ENCODE measurements at places on chromosomes 5 and 9.

GRCh38 chr5:7877851-7878250 is 8.9 kb downstream of the MTRR start:
- DNase-seq: no peak

DNA sequence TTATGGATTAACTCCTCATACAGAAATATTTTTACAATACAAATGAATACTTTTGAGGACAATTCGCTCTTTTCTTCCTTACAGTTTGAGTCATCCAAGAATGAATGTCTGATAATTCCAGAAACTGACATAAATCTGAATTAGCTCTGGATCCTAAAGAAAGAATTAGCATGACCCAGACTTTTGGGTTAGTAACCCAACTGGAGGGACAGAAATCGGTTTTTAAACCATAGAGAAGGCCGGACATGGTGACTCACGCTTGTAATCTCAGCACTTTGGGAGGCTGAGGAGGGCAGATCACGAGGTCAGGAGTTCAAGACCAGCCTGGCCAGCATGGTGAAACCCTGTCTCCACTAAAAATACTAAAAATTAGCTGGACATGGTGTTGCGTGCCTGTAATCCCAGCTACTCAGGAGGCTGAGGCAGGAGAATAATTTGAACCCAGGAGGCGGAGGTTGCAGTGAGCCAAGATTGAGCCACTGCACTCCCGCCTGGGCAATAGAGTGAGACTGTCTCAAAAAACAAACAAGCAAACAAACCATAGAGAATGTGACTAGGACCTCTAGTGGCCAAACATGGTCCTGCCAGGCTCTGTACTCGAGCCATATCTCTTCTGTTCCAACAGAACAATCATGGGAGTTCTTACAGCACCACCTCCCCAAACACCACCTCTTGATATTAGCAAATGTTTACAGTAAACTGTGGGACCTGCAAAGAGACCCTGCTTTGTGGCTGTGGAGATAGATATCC is 44.8 kb downstream of the LURAP1L start:
- DNase-seq: no peak

DNA sequence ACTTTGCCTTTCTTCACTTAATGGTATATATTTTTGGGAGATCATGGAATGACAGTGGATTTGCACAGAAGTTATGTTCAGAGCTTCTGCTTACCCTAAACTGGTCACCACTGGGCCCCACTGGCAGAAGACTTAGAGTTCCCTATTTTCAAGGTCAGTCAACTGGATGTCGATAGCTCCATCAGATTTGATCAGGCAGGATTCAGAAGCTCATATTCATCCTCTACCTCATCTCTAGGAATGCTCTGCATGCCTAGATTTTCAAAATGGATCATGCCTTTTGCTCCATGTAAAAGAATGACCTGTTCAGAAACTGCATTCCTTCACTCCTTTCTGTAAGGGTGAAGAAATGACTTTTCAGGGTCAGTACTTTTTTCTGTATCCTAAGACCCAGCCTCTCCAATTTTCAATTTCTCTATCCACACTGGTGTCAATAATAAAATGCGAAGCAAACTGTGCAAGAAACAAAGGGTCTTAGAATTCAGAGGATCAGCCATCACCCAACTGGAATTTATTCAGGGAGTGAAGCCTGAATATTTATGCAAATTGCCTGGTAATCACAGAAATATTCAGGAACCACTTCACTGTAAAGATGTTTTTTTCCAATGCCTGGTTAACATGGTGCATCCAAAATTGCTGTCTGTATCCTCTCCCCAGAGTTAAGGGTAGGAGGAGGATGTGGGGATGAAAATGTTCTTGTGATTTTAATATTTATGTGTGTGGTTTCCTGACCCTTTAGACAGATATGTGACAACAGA is 125.4 kb downstream of the DOCK2 start:
- no peak for DNase-seq

DNA sequence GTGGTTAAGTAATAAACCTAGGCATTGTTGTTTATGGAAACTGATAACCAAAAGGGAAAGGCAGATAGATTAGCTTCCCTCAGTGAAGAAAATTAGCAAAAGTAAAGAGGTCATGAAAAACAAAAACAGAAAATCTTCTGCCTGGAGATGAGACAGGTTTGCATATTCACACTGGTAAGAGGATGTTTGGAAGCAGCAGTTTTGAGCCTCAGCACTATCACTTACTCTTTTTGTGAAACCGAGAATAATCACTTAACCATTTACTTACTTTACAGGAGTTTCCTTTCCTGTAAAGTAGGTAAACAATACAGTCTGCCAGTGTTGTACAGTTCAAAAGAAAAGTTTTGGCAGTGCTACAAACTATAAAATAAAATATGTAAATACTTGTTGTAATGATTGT is 35.5 kb upstream of the EMB start:
- no peak for DNase-seq

GRCh38 chr9:93597871-93598646 is 21.7 kb downstream of the PHF2 start:
- DNase-seq: no peak

DNA sequence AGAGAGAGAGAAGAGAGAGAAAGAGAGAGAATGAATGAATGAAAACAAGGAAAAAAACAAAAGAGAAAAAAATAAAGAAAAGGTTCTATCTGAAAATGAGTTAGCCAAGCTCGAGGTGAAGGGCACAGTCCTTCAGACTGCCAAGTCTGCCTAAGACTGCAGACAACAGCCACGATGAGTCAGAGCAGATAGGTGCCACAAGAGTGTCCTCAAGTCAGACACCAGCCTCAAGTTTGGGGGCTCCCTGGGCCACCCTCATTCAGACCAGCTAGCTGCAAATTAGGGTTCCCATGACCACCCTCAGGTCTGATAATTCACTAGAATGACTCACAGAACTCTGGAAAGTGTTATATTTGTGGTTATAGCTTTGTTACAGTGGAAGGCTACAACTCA is 13.9 kb upstream of the HABP4 start:
- DNase-seq: no peak

GRCh38 chr9:92748233-92748497 is 16.5 kb downstream of the BICD2 start:
- DNase-seq: no peak

DNA sequence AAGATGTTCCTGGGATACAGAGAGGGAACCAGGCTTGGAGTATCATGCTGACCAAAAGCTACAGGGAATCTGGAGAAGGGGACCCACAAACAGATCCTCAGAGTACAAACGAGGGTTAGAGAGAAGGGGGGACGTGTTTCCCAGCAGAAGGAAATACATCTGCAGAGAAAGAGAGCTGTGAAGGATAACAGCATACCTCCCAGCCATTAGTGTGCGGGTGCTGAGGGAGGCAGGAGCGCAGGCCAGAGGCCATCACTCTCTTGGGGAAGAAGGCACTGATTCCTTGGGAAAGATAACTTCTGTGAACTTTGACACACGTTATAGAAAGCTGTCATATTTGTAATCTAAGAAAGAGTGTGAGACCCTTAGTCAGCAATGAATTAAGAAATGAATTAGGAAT is 96.9 kb downstream of the KCNN2 start:
- no peak for DNase-seq

GRCh38 chr5:100634937-100635534 is 99.9 kb downstream of the FAM174A start:
- DNase-seq: no peak

DNA sequence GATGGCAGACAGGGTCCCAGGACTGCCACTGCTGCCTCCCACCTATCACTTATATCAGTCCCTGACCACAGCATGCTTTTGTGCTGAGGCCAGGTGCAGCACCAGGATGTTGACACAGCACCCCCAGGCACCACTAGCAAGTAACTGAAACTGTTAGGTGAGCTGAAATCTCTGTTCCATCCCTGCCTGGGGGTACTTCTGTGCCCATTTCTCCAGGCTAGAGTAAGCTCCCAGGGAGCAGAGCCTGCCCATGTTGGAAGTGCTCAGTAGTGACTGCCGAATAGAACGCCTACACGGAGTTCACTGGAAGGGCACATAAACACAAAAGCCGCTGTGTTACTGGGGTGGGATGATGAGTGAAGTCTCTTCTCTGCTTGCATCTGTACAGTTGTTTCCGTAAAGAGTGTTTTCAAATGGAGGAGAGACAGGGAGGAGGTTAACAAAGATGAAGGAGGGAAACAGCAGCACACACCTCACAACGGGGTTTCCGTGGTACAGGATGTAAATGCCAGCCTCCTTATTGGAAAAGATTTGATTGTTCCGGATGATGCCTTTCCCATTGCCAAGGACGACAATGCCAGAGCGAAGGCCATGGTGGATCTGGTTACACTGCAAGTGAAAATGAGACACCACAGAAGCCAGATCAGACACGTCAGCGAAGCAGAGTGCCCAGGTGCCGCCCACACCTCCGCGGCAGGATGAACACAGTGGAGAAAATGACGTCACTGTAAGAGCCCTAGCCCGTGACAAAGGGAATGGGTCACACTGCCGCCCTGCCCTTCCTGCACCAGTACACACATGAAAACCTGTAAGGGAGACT is 43.1 kb downstream of the POLR1E start:
- no peak for DNase-seq

GRCh38 chr9:113653746-113654604 is 190.4 kb downstream of the RGS3 start:
- DNase-seq: no peak

DNA sequence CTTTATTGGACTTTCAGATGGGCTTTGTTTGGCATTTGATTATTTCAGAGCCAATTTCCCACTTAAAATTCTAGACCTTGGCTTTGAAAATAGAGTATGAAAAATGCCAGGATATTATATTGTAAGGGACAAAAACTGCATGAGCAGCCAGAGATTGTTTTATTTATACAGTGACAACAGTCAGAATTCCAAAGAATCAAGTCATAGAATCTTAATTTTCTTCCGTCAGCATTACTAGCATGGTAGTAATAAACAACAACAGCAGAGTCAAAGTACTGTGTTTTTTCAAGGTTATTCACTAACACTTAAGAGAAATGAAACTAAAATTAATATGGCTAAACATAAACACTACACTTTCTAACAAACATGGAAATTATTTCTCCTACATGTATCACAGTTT is 52.2 kb downstream of the MLLT3 start:
- DNase-seq: no peak

- no peak for DNase-seq
Observed at GRCh38 chr5:109863752-109864151, 174.0 kb downstream of the MAN2A1 start.

GRCh38 chr5:55071413-55071812 is 31.0 kb upstream of the GZMA start:
- DNase-seq: no peak

DNA sequence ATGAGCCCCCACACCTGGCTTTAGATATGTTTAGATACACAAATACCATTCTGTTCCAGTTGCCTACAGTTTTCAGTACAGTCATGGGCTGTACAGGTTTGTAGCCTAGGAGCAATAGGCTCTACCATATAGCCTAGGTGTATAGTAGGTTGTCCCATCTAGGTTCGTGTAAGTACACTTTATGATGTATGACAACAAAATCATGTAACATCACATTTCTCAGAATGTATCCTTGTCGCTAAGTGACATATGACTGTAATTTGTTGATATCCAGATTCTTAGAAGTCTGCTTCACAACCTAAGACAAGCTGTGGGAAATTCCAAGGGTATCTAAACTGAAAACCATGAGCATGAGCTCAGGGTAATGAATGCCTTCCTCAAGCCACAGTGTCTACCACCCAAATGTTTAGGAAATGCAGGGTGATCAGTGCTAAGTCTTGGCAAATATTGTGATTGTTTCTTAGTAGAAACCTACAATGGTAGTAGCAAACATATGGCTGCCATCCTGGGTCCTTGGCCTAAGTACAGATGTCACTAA is 8.4 kb downstream of the ECM2 start:
- DNase-seq: no peak

DNA sequence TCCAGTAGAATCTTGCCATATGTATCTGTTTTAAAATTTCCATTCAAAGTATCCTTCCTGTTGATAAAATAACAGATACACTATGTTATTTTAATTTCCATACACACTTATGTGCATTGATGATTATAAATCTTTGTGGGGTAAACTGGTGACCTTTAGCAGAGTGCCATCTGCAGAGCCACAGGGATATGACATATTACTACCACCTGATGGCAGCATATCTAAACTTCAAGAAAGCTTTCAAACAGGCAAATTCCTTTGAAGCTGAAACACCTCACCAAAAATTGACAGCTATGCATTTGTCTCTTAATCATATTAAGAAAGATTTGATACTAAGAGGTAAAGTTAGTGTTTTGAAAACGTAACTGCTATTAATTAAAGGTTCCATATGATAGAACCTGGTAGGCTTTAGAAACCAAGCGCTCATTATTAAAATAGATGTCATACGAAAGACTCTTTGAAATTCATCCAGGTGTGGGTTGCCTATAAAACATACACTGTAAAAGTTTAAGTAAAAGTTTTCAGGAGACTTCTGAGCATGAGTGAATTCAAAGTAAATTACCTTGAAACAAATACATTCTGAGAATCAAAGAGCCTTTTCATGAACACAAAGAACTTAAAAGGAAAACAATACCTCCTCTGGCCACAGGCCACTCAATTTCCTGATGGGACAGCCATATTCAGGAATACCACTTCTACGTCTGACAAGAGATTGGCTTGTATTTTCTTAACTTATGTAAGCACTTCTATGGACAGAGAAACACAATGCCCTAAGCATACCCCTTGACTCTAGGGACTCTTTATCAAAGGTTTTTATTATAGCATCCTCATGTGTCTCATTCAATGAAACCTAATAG is 93.3 kb downstream of the KIAA0825 start:
- DNase-seq: no peak

DNA sequence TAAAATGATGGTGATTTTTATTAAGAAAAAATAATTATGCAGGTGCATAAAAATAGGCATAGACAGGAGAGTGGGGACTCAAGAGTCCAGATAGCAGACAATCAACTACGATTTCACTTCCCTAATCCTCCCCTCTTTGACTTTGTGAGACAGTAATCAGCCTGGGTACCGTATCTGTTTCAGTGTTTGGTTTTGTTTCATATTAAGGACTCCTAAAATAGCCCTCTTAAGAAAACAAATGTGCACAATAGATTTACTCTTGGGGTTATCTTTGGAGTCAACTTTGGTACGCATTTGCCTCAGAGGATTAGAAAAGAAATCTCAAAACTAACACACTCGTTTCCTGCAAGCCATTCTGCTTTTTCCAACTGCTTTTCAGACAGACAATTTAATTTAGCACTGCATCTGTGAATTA is 96.3 kb downstream of the ZNF608 start:
- no peak for DNase-seq

- DNase-seq: no peak
Observed at GRCh38 chr5:59099270-59099994, 516.6 kb downstream of the RAB3C start.

DNA sequence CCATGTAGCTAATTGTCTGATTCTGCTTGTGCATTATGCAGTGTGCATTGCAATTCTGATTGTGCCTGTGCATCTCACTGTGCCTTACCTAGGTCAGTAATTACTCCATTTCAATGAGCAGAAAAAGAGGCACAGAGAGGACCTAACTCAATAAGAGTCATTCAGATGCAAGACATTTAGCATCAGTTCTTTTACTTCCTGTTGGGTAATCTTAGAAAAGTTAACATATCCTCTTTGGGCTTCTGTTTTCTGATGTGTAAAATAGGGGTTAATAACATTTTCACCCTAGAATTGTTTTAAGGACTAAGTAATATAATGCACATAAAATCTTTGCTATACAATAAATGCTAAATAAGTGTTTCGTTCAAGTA is 7.0 kb upstream of the DCTN4 start:
- no peak for DNase-seq
